ENCODE measurements at places on chromosomes 1 and 21. TPM values are rescaled to one million over a fixed set of nuclear protein-coding genes. Genes with fewer than 3 reads are reported as not detected.

The SPRR2B gene
- not detected for total RNA-seq

The RHCE gene
- total RNA-seq = 3.1 TPM

DNA sequence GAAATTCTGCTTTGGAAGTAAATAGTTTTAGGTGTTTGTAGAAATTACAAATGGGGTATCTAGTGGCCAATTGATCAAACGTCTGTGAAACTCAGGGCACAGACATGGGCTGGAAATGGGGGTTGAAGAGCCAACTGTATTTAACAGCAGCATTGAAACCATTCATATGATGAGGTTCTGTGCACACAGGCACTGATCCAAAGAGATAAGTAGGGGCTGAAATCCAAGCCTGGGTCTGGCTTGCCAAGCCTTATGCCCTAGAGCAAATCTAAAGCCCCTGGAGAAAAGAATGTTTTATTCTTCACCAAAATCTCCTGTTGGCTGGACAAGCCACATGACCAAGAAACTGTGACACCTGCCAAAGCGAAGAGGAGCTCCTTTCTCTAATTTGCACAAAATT, 67.6 kb upstream of the ST6GALNAC5 start:
- H3K27ac ChIP-seq = no peak overlapping the region
- H3K27me3 ChIP-seq = no peaks in the 10 kb centered on the region
- peak; percentile 22 for DNase-seq
- no peaks in the 10 kb centered on the region for H3K36me3 ChIP-seq

DNA sequence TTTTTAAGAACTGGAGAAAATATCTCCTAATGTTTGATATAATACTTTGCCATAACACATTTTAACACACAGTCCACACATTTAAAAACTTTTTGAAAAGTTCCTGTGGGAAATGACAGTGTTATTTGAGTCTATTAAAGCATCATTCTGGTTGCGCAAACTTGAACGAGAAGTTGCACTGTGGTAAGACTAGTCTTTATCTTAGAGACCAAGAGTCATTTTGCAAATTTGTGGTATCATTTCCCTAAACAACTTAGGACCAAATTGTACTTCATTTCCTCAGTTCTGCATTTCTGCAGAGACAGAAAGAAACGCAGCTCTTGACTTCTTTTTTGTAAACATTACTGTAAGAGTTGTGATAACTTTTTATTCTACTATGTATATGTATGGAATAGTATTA, at the start of gene RGS18:
TSS of gene RGS18 (plus strand) at position 282 of the 400 bp plus-strand sequence. CDS start 176 bp downstream, outside the sequence.
- H3K27ac ChIP-seq = no peak within 1 kb of the TSS
- H3K4me3 ChIP-seq = no peak within 1 kb of the TSS
- H3K27me3 ChIP-seq = no peaks in the 10 kb centered on the region
- peak; percentile 44 for DNase-seq
- H3K36me3 ChIP-seq = no peaks in the 10 kb centered on the region

The TNFSF18 gene
- total RNA-seq = 1.2 TPM

The NBPF19 gene
- total RNA-seq = 18.3 TPM

- H3K27me3 ChIP-seq = no peaks in the 10 kb centered on the region
- no peaks in the 10 kb centered on the region for H3K36me3 ChIP-seq
- H3K4me3 ChIP-seq = no peak overlapping the region
- peak overlapping the region; percentile 75 for H3K27ac ChIP-seq
- no peak for DNase-seq
Observed at GRCh38 chr1:232589812-232590743, 39.9 kb downstream of the SIPA1L2 start.

DNA sequence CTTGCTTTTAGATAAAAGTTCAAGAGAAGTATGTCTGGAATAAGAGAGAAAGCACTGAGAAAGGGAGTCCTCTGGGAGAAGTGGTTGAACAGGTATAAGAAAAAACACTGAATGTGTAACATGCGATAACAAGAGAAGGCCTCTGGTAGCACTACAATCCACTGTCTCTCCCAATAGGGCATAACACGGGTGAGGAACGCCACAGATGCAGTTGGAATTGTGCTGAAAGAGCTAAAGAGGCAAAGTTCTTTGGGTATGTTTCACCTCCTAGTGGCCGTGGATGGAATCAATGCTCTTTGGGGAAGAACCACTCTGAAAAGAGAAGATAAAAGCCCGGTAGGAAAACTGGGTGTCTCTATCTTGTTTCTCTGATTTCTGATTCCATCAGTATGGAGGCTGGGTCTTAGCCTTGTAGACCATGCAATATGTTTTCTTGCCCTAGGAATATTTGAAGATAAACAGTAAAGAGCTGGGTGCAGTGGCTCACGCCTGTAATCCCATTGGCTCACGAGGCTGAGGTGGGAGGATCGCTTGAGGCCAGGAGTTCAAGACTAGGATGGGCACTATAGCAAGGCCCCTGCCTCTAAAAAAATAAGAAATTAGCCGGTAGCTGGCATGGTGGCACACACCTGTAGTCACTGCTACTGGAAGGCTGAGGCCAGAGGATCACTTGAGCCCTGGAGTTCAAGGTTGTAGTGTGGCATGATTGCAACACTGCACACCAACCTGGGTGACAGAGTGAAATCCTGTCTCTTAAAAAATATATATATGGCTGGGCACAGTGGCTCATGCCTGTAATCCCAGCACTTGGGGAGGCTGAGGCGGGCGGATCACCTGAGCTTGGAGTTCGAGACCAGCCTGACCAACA, 40.4 kb downstream of the DAP3 start:
- peak; percentile 59 for DNase-seq
- H3K27ac ChIP-seq = no peak overlapping the region
- H3K36me3 ChIP-seq = peaks cover 12% of the 10 kb centered on the region
- no peaks in the 10 kb centered on the region for H3K27me3 ChIP-seq
- H3K4me1 ChIP-seq = no peaks in the 10 kb centered on the region

DNA sequence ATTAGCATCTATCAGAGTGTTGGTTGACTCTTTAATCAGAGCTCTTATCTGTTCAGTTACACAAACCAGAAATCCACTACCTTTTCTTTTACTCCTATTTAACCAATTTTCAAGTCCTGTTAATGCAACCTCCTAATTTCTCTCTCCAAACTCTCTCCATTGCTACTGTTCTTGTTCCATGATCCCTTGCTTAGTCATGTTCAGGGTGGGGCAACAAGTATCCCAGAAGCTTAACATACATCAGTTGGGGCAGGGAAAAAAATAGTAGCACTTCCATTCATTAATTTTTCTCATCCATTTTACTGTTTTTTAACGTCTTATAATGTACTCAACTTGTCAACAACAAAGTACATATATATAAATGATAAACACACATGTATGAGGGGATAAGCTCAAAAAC, 111.2 kb upstream of the LBR start:
- no peak for DNase-seq
- peaks cover 9% of the 10 kb centered on the region for H3K4me1 ChIP-seq
- no peaks in the 10 kb centered on the region for H3K27me3 ChIP-seq
- H3K36me3 ChIP-seq = no peaks in the 10 kb centered on the region
- no peak overlapping the region for H3K27ac ChIP-seq

The SH3BGR gene
- total RNA-seq = 3.2 TPM

The LCE1E gene
- not detected for total RNA-seq

The C4BPA gene
- total RNA-seq = 203 TPM

DNA sequence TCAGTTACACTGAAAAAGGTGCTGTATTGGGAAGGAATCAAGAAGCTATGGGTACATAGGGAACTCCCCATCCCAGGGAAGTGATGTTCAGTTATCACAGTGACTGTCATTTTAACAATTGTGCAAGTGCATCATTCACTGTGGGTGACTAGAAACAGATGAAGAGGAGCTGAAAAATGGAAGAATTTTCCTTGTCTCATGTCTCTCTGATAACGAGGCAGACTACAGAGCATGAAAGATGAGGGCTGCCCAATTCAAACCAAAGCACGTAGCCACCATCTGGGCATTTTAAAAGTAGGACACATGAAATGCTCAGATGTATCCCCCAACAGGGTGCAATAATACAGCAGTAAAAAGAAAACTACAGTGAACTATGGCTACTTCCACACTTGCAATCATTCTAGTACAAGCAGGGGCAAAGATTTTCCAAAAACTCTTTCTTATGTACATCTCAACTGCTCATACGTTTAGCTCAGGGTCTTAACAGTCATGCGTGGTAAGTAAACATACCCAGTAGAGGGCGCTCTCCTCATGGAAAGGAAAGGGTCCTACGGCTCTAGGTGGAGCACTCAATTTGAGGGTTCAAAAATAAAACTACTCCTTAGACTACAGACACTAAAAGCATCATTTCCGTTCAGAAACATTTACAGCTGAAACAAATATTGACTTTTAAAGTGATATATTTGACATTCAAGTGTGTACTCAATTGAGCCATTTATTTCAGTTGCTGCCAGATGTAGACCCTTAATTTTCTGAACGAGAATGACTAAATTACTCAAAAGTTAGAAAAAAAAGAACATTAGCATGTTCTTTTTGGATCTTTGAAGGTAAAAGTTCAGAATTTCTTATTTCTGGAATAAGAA, 143.2 kb downstream of the KCTD3 start:
- H3K4me3 ChIP-seq = no peak overlapping the region
- DNase-seq = no peak
- no peaks in the 10 kb centered on the region for H3K4me1 ChIP-seq
- H3K27ac ChIP-seq = no peak overlapping the region
- H3K27me3 ChIP-seq = peaks cover 3% of the 10 kb centered on the region

DNA sequence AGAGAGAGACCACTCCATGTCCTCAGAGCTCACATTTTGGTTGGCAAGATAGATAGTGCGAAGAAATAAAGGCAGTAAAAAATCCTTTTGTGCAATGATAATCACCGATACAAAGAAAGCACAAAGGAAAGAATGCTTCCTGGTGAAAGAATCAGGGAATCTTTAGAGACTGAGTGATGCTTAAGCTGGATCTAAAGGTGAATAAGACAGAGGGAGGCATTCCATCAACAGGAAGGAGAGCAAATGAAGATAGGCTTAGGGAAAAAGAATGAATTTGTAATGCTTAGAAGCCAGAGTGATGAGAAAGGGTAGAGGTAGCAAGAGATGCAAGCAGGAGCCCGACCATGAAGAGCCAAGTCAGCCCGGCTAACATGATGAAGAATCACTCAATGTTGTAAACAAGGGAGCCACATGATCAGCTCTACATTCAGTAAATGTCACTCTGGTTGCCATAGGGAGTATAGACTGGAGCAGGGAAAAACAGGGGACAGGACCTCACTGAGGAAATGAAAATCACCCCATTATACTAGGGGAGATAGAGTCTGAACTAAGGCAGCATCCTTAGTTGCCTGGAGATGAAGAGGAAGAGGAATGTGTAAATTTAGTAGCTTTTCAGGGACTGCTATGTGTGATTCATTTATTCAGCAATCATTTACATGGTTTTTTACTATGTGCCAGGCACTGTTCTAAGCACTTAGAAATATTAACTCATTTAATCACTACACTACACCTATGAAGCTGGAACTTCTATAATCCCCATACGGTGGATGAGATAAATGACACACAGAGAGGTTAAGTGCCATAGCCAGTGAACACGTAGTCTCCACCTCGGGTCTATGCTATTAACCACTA, 402.6 kb upstream of the NFIA start:
- H3K36me3 ChIP-seq = no peaks in the 10 kb centered on the region
- DNase-seq = no peak
- no peaks in the 10 kb centered on the region for H3K4me1 ChIP-seq
- no peaks in the 10 kb centered on the region for H3K27me3 ChIP-seq

DNA sequence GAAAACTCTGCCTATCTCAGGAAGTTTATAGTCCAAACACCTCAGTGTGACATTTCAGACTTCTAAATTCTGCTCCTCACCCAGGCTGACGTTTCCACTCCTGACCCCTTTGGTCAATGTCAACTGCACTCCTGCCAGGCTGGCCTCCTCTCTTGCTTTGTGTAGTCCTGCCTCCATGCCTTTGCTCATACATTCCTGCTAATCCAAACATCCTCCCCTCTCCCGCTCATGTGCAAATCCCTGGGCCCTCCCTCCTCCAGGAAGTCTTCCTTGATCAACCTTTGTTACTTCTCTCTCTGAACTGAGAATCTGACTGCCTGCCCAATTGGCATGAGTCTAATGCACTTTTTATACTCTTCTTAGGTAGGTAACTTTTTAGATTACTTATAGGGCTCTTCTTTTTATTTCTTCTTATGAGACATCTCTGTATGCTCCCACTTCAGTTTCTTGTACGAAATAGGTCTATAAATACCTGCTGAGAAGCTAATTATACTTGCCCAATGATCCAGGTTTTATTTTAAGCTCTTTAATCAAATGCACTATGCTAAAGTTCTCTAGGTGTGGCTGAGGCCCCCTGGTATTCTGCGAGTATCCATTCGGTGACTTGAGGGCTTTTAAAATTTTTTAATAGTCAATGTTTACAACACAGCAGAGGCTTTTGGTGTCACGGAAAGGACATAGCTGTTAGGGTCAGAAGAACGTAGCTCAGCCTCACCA, 128.1 kb downstream of the PLXNA2 start:
- peaks cover 4% of the 10 kb centered on the region for H3K4me1 ChIP-seq
- H3K27ac ChIP-seq = no peak overlapping the region
- peak; percentile 52 for DNase-seq

The KCNT2 gene
- 18.7 TPM for total RNA-seq

DNA sequence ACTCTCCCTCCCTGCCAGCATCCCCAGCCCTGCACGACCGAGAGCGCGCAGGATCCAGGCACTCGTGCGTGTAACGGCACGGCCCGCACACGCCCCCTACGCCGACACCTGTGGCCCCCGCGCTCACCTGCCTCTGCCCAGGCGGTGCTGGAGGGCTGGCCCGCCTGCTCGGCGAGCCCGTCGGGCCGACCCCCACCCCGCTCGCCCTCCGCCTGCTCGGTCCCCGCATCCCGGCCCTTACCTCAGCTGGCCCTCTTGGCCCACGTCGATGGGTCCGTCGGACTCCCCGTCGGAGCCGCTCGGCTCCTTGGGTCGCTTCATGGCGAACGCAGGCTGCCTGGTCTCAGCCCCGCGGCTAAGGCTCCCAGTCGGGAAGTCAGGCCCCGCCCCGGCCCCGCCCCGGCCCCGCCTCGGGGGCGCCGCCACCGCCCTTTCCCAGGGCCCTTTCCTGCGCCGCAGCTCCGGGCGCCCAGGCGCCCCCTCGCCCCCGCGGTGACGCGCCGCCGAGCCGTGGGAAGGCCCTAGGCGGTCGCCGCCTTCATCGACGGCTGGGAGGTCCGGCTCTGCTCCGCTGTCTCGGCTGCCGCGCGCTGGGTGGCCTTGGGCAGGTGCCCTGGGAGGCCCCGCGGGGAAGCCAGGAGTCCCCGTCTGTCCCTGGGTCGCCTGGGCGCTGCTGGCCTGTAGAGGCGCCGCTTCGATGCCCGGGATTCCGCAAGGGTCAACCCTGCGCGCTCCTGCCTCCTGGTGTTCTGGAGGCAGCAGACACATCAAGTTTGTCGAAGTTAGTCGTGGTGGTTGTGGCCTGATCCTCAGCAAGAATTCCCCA, at the start of gene HEYL:
TSS of gene HEYL (minus strand) at position 339 of the 826 bp plus-strand sequence. CDS start at position 321, 18 bp downstream.
- H3K27ac ChIP-seq = peak within 1 kb of the TSS; percentile 77
- peaks cover 4% of the 10 kb centered on the region for H3K4me1 ChIP-seq
- peak; percentile 74 for DNase-seq

GRCh38 chr21:17402937-17403336, 109.9 kb upstream of the CXADR start:
- H3K27ac ChIP-seq = no peak overlapping the region
- H3K4me3 ChIP-seq = no peak overlapping the region
- H3K4me1 ChIP-seq = no peaks in the 10 kb centered on the region
- no peak for DNase-seq

The LEFTY2 gene
- total RNA-seq = 0.48 TPM
